ENCODE measurements at places on chromosomes 12 and 14.
A peak's percentile ranks its signal among the peaks of the same experiment; 100 is the strongest.

DNA sequence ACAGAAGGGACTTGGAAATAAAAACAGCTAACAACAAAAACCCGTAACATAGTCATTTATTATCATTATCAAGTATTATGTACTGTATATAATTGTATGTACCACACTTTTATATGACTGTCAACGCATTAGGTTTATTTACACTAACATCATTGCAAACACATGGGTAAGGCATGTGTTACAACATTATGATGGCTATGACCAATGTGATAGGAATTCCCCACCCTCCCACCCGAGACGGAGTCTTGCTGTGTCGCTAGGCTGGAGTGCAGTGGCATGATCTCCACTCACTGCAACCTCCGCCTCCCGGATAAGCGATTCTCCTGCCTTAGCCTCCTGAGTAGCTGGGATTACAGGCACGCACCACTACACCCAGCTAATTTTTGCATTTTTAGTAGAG lies 82.6 kb downstream of the ERC1 start:
- no peak for DNase-seq

DNA sequence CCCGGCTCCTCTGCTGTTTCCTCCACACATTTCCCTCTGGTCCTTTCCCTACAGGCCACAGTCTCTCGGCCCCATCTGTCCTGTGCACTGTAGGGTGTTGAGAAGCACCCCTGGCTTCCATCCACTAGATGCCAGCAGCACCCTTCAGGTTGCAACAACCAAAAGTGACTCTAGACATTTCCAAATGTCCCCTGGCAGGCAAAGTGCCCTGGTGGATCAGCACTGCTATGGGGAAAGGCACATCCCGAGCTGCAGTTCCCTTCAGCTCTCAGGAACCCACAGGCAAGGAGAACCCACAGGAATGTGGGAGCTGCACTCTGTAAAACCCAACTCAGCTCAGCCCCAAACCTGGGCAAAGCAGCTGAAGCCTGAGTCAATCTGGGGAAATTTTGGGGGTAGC lies 77.0 kb downstream of the RBM19 start:
- DNase-seq = no peak

DNA sequence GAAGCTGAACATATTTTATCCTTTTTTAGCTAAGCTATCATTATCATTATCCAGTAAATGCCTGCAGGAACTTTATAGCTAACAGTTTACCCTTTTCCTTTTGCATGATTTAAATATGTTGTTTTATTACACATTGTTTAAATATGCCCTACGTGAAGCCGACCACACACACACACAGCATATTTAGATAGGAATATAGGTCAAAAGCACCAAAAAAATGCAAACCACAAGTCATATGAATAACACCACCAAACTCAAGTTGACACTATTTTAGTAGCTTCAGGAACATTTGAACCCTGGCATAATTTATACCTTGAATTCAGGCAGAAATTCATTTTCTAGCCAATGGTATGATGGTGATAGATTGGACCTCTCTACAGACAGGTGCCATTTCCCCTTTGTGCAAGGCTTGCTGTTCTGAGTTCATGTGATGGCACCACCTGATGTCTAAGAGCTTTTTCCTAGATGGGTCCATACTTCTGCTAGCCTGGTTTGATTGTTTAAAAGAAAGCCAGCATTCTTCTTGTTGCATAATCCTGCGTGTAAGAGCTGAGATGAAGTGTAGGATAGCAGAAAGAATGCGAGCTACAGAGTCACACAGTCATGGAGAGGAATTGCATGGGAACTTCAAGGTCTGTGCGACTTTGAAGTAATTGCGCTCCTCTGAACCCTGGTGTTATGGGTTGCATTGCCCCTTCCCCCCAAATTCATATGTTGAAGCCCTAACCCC lies 454.8 kb upstream of the SOX5 start:
- peak; percentile 24 for DNase-seq

- DNase-seq = no peak
Observed at GRCh38 chr12:54561164-54561563, 11.8 kb downstream of the PDE1B start.

DNA sequence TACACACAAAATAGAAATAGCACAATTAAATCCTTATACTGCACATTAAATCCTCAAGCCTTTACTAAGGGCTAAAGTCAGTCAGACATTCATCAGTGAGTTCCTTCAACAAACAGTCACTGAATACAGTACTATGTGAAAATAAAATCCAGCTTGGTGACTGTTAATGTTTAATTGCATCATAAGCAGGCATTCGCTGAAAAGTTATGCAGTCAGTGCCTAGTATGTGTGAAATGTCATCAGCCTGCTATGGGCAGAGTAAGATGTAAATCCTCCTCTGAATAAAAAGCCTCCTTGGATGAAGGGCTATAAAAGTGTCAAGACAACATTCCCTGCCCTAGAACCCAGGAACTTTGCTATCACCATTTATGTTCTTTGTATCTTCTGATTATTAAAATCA lies 116.4 kb downstream of the PRICKLE1 start:
- no peak for DNase-seq

DNA sequence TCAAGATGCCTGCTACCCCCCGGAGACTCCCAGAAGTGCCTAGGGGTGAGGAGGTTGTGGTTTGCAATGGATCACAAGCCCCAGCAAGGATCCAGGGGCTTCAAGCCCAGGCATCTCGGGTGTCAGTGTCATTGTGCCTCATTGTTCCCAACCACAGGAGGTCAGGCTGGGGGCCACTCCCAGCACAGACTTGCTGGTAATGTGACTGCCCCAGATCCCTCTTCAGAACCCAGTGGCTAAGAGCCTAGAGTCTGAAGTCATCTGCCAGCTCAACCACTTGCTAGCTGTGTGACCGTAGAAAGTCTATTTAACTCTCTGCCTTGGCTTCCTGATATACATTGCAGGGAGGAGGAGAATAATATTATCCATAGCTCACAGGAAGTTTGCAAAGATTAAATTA lies 7.7 kb upstream of the ASB2 start:
- DNase-seq = no peak

GRCh38 chr14:39060818-39061437 lies 42.1 kb downstream of the SEC23A start:
- no peak for DNase-seq

- peak; percentile 17 for DNase-seq
Observed at GRCh38 chr12:119229837-119230236, 51.1 kb downstream of the HSPB8 start.

- DNase-seq = no peak
Observed at GRCh38 chr12:30911207-30911606, 15.3 kb upstream of the TSPAN11 start.

GRCh38 chr14:89681086-89682018 lies 264.3 kb upstream of the FOXN3 start:
- no peak for DNase-seq

- no peak for DNase-seq
Observed at GRCh38 chr12:52496590-52497071, 3.6 kb upstream of the KRT6A start.

DNA sequence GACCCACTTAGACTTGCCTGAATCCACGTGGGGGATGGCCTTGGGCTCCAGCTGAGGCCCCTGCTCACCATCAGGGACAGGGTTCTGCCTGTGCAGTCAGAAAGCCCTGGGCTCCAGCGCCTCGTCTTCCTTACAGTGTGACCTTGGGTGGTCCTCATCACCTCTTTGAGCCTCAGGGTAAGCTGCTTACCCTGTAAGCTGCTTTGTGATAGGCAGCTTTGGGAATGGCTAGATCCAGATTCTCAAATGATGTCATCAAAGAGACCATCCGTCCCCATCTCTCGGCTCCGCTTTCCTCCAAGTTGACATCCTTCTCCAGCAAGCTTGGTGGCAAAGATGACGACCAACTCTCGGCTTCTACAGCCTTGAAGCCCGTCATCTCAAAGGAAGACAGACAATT lies 127.0 kb downstream of the ADCK1 start:
- DNase-seq = no peak

GRCh38 chr12:125406131-125406530 lies 340.9 kb downstream of the AACS start:
- DNase-seq = peak; percentile 57

DNA sequence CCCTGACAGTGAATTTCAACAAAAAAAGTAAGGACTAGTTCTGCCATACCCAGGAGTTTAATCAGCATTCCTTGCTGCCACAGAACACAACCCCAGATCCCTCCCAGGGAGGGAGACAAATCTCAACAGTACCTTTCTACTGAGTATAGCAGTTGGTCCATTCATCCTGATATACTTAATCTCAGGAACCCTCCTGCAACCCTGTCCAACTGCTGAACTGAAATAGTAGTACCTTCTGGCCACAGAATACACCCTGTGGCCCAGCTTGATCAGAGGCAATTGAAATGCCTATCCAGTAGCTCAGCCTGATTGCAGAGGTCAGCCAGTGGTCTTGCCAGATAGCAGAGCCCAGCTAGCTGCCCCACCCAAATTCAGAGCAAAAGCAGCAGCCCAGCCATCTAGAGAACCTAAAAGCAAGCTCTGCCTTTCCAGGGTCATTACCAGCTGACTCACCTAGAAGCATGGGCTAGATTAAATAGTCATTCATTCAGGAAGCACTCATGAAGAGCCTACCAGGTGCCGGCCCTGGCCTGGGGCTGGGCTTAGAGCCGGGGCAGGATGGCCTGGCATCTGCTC lies 40.0 kb upstream of the RHOJ start:
- DNase-seq = no peak

- peak; percentile 15 for DNase-seq
Observed at GRCh38 chr12:99027461-99027860, 382.4 kb downstream of the APAF1 start.

- no peak for DNase-seq
Observed at GRCh38 chr14:79090641-79091180, 920.5 kb downstream of the NRXN3 start.

- no peak for DNase-seq
Observed at GRCh38 chr14:73961192-73961591, 11.1 kb downstream of the COQ6 start.

DNA sequence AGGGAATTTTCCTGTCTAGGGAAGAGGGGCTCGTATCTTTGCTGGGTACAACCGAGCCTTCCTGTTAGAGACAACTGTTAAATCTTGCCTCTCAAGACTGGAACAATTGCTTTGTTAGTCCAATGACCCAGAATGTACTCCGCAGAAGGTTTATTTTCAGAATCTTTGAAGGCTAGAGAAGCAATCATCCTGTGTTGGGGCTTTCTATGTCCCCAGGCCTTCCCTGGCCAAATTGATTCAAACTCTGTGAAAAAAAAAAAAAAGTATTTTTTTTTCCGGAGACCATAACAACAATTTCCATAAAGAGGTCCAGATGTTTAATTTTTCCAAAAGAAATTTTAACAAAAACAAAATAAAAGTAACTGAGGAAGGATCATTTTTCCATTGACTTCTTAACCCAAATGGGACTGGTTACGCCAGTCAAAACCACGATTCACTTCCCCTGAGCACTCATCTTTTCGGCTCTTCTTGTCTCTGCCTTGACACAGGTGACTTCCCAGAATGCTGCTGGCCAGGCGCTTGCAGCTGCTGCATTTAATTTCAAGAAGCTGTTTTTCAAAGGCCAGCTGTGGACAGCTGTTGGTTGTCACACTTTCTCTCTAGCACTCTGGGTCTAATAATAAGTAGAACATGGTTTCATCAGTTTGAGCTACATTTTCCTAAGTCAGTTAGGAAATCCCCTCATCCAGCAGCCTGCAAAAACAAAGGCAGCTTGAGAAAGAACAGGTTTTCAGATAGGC lies 81.6 kb upstream of the MANSC4 start:
- no peak for DNase-seq

DNA sequence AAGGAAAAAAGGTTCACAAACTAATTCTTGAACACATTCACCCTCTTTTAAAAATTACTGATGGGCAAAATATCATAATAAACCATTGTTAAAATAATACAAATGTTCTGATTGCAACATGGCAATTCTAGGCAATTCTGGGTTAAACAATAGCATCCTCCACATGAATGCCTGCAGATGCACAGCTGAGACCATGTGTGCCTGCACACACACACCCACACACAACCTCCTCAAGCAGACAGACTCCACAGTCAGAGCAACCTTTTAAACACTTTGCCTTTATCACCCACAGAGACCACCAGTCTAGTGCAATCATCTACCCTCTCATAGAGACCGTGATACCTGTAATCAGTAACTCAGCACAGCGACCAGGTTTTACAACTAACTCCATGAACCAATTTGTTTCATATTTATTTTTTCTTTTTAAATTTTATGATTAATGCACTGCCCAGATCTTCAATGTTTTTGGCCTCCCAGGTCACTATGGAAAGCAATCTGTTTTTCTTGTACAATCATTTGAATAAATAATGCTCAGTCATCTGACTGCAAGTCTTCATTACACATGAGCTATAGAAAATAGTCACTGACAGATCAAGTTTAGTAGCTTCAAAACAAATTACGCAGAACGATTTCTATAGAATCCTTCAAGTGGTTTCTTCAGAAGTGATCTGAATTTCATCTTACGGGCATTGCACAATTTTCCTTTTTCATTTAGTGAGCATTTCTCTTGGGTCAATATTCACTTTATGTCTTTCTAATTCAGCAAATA lies 105.8 kb downstream of the PRKD1 start:
- no peak for DNase-seq

- DNase-seq = no peak
Observed at GRCh38 chr14:65290830-65291229, 121.7 kb upstream of the FUT8 start.

- no peak for DNase-seq
Observed at GRCh38 chr12:56271031-56271430, 4.3 kb downstream of the COQ10A start.

DNA sequence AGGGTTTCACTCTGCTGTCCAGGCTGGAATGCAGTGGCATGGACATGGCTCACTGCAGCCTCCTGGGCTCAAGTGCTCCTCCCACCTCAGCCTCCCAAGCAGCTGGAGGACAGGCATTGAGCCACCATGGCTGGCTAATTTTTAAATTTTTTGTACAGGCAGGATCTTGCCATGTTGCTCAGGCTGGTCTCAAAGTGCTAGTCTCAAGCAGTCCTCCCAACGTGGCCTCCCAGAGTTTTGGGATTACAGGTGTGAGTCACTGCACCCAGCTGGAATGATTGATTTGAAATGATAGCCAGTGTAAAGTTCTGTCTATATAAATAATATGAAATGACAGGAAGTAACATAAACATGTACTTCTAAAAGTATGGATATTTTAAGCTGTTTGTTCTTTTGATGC lies 172.7 kb downstream of the FUT8 start:
- no peak for DNase-seq

DNA sequence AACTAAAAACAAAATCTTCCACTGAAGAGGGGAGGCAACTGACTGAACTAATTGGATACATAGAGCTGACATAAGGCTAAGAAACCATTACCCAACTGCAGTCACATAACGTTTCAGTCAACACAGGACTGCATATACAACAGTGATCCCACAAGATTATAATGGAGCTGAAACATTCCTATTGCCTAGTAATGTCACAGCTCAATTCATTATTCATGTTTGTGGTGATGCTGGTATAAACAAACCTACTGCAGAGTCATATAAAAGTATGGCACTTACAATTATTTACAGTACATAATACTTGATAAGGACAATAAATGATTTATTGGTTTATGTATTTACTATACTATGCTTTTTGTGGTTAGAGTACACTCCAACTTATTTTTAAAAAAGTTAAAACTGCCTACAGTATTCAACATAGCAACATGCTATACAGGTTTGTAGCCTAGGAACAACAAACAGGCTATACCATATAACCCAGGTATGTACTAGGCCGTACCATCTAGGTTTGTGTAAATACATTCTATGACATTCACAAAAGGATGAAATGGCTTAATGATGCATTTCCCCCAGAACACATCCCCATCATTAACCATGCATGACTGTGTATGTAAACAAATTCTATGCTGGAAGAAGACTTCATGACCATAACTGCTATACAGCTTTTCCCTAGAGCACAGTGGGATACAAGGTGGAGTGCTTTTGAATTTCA lies 4.3 kb downstream of the NAP1L1 start:
- peak; percentile 68 for DNase-seq

GRCh38 chr14:74348735-74349463 lies 628 bp downstream of the VRTN start:
- no peak for DNase-seq

Measured in NCI-H526 treated with DMSO at 0.1 percent for 48 hours (cell line).